Left lung (tissue), 14 donors: ENCODE measurements at places on chromosomes 2 and 18.
A peak's percentile ranks its signal among the peaks of the same experiment; 100 is the strongest.

DNA sequence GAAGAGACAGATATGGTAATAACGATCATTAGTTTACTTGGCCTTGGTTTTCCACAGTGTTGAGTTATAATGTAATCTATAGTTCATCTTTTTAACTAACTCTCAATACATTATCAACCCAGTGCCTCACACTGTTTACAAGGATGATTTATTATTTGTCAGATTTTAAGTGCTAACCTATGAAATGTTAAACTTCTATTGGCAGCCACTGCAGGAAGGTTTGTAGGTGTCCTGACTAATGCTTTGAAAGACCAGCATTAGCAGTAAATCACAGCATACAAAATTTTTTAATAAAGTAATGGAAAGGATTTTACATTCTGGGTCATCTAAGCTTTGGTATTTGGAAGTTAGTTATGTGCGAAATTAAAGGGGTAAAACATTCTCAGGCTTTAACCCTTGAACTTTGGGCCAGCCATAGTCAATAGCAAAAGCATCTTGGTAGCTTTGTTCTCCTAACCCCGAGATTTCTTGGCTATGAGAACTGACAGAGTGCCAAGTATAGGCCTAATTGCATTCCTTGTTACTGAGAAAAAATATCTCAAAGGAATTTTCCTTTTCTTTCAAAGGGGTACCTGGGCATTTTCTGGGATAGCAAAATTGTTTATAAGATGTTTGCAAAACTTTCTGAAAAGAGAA, 30.6 kb downstream of the SPATS2L start:
- no peak for DNase-seq

GRCh38 chr2:104769096-104769495, 84.8 kb upstream of the POU3F3 start:
- DNase-seq, result no peak

DNA sequence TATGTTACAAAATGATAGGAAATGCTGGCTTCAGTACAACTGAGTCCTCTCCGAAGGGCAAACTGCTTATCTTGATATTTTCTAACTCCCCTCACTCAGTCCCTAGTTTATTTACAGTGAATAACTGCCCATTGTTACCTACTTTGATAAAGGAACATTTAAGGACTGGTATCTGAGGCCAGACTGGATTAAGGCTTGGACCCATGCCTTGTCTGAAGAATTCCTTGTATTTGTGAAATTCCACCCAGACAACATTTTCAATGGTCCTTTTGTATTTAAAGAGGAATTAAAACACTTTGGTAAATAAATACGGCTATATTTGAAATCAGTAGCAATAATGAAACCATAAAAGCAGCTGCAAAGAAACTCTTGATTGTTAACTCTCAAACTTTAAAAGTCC, 58.3 kb downstream of the PELI1 start:
- DNase-seq, result no peak

GRCh38 chr2:45237850-45238542, 228.7 kb upstream of the SIX2 start:
- no peak for DNase-seq

DNA sequence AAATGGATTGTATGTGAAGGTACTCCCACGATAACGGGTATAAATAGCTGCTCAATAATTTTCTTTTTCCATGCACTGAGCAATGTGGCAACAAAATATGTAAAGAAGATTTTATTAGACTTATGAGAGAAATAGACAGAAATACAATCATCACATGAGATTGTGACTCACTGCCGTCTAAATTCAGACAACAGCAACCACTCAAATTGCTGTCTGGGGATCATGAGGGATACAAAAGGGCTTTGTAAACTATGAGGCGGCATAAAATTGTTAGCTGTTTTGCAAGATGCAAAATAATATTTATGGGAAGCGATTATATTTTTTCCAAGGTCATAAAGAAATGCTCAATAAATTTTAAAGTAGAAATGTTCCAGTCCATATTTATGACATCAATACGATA, 259.1 kb upstream of the AGAP1 start:
- DNase-seq, result no peak

GRCh38 chr2:206873423-206873822, 65.9 kb upstream of the CPO start:
- no peak for DNase-seq

DNA sequence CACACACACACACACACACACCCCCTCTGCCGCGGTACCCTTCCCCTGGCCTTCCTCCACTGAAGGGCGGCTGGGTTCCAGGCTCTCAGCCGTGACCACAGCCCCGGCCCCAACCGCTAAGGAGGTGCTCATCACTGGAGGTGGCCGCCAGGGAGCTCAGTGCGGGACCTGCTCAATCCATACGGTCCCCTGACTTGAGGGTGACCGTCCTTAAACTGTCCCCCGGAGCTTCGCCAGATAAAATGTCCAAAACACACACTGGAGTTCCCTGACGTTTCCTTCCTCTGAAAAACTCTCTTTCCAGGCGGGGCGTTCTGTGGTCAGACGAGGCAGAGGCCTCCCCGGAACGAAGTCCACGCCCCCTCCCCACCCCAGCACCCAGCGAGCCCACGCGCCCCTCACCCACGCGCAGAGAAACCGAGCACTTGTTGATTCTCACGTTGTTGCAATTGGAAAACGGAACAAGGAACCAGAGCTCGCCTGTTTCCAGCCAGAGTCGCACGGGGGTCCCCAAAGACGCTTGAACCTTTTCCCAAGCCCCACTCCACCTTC, 1.4 kb downstream of the MBP start:
- DNase-seq, result peak; percentile 86
